ENCODE measurements at places on chromosomes 2 and 18. TPM values are rescaled to one million over a fixed set of nuclear protein-coding genes. Genes with fewer than 3 reads are reported as not detected.

The SNORC gene
- polyA plus RNA-seq = 0.14 TPM

The OSR1 gene
- 11.3 TPM for polyA plus RNA-seq

- no peak for DNase-seq
Measured at GRCh38 chr18:36338403-36338933, 41.0 kb downstream of the FHOD3 start.

DNA sequence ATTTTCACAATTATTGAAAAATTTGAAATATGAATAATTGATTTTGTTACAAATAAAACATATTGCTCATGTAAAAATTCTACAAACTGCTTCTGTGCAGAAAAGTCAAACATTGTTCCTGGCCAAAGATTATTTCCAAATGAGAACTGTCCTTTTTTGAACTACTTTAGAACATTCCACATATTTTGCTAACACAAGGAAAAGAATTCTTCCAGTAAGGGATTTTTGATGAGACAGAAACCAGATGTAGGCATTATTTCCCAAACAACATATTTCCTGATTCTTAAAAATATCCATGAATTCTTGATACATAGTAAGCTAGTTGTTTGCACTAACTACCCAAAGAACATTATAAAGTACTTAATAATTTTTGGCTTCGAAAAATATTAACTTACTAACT lies 715.2 kb downstream of the CCDC85A start:
- no peak for DNase-seq

- DNase-seq = no peak
Measured at GRCh38 chr2:162365392-162365791, 21.5 kb downstream of the GCA start.

The SLC9A4 gene
- not detected for polyA plus RNA-seq

The PARD6G gene
- 1.0 TPM for polyA plus RNA-seq

The CAVIN2 gene
- 25.1 TPM for polyA plus RNA-seq
